EH (cell line): ENCODE measurements at places on chromosomes 4 and X.

GRCh38 chrX:1453951-1454785 lies 1.5 kb upstream of the ASMTL start:
- DNase-seq = peak; percentile 76

DNA sequence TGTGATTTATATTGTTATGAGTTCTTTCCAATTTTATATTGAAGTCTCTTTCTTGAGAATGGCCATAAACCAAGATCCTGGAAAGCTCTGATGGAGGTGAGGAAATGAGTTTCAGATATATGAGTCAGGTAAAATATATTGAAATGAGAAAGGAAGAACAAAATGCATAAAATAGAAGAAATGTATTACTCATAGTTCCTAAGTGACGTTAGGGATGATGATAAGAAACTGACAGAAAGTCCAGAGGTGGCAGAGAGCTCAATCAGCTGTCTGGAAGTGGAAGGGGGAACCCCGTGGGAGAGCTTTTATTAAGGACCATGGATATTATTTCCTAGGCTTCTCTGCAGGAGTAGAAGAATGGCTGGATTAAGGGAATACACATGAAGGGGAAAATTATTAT lies 24.6 kb downstream of the UGT2B7 start:
- DNase-seq = no peak

- no peak for DNase-seq
These were observed 146.2 kb upstream of the JADE1 start for GRCh38 chr4:128663325-128663724.

GRCh38 chr4:140091305-140091704 lies 62.7 kb downstream of the MAML3 start:
- DNase-seq = no peak

DNA sequence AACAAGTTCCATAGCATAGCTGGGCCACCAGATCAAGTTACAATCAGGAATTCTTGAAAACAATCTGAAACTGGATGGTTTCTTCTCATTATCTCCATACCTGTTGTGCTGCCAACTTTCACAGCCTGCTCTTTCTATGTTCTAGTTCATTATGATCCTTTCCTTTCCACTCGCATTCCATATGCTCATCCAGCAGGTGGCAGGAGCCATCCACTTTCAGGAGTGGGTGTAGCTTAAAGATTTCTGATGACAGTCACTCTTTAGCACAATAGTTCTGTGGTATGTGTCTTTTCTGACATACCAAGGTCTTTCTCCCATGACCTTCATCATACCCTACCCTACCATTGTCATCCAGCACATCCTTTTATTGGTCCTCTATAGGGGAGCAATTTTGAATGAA lies 46.4 kb downstream of the PAGE2 start:
- peak; percentile 49 for DNase-seq

DNA sequence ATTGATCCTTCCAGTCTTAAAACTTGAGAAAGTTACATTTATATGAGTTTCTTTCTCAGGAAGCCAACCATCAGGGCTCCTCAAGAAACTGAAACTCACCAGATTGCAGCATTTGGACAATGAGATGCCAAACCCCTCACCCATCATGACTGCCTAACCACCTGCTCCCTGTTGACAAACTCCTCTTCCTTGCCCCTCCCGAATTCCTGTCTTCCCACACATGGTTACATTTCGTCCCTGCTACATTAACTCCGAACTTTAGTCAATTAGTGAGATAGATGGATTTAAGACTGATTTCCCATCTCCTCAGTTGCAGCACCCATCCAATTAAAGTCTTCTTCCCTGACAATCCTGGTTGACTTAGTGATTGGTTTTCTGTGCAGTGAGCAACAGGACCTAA lies 118.7 kb downstream of the ZNF330 start:
- DNase-seq = no peak

GRCh38 chr4:13584481-13584880 lies 40.2 kb upstream of the NKX3-2 start:
- peak; percentile 13 for DNase-seq
